HEK293T (cell line): ENCODE measurements at places on chromosomes 11 and 22.

- DNase-seq = no peak
These were observed 167.8 kb upstream of the POU2AF2 start for GRCh38 chr11:111077530-111078322.

- DNase-seq = no peak
These were observed 791 bp downstream of the EI24 start for GRCh38 chr11:125569915-125570621.

- no peak for DNase-seq
These were observed 3.0 kb downstream of the DKK3 start for GRCh38 chr11:12005476-12005875.

GRCh38 chr11:96332126-96332771 lies 10.7 kb downstream of the MAML2 start:
- DNase-seq = no peak

- no peak for DNase-seq
These were observed 850 bp upstream of the MIF start for GRCh38 chr22:23893121-23893944.

- DNase-seq = no peak
These were observed 10.7 kb downstream of the VSIG10L2 start for GRCh38 chr11:125956391-125957134.

- DNase-seq = no peak
These were observed at the start of gene OR51G1 for GRCh38 chr11:4924239-4924638. Gene OR51G1, minus strand, starts transcription at chr11:4924339. Its CDS starts 0 bp downstream, at chr11:4924339.

GRCh38 chr11:131859538-131860210 lies 489.3 kb downstream of the NTM start:
- no peak for DNase-seq
